Stimulated activated CD4-positive, alpha-beta T cell treated with anti-CD3 and anti-CD28 coated beads, Interleukin-1b, Interleukin-23, amount 100 ng/mL, for 4 hours (primary cell): ENCODE measurements at places on chromosomes 2 and 18.

DNA sequence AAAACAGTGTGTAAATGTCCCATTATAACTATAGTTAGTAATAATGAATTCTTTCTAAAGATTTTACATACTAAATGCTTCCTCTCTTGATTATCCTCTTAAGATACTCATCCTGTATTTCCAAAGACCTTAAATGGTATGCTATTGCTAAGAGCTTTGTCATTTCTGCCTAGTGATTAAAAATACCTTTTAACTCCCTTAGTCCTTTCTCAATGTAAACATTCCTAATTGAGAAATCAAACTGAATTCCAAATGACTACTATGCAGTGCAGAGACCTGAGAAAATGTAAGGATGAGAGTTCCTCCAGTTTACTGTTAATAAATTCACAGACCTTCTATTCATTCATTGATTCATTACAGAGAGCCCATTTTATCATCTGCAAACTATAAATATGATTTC lies 86.9 kb downstream of the SOS1 start:
- DNase-seq, result no peak

- DNase-seq, result no peak
Measured at GRCh38 chr18:45365835-45366234, 249.4 kb upstream of the SLC14A2 start.

- DNase-seq, result no peak
Measured at GRCh38 chr18:40292985-40293710, 1661.9 kb upstream of the PIK3C3 start.

- DNase-seq, result no peak
Measured at GRCh38 chr2:197078535-197078934, 152.0 kb upstream of the PGAP1 start.

GRCh38 chr2:143217512-143218115 lies 88.4 kb downstream of the ARHGAP15 start:
- DNase-seq, result no peak

DNA sequence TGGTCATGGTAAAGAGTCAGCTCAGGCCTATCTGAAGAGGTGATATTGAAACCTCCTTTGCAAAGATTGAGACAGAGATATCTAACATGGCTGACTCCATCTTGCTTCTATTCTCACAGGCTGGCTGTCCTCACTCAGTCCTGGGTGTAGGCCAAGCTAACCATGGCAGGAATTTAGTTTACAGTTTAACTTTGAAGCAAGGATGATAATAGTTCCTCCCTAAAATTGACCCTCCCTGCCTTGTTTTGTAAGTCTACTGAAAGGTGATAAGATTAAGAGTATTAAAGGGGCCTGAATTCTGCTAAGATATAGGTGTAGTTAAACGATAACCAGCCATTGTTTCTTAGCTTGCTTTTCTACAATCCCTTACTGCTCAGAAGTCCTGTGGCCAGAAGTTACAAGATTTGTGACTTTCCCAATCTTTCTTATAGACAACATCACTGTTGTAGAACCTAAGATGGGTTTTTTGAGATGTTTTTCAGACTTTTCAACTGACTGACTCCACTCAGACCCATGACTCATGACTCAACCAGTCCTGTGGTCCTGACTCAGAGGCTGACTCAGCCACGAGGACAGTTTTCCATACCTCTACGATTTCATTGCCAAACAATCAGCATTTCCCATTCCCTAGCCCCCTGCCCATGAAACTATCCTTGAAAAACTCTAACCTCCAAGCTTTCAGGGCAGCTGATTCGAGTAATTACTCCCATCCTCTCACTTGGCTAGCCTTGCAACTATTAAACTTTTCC lies 195.7 kb upstream of the SESTD1 start:
- DNase-seq, result no peak

GRCh38 chr2:71826826-71827523 lies 320.7 kb downstream of the CYP26B1 start:
- DNase-seq, result no peak

GRCh38 chr2:215920244-215921100 lies 92.9 kb downstream of the MREG start:
- peak; percentile 40 for DNase-seq

- DNase-seq, result no peak
Measured at GRCh38 chr2:232276084-232276732, 102.3 kb upstream of the ALPP start.

DNA sequence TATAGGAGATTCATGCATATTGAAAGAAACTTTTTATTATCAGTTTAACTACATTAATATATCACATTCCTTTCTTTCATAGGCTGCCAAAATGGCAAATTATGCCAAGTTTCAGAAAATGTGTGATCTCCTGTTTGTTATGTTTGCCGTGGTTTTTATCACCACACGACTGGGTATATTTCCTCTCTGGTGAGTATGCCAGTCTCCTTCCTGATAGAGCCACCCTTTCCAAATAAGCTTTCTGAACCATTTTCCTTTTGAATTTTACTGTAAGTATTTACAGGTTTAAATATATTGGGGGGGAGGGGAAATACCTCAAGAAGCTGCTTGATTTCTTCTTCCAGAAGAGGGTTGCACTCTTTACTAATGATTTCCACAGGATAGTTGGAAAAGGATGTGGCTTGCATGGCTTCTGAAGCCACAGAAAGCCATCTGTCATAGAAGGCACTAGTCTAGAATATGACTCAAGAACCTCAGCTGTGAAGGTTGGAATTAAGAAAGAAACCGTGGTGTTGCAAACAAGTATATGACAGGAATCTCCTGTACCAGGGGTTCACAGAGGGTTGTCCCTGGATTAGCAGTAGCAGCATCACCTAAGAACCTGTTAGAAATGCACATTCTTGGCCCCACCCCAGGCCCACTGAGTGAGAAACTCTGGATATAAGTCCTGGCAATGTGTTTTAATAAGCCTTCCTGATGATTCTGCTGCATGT lies 84.5 kb upstream of the NOSTRIN start:
- DNase-seq, result no peak

DNA sequence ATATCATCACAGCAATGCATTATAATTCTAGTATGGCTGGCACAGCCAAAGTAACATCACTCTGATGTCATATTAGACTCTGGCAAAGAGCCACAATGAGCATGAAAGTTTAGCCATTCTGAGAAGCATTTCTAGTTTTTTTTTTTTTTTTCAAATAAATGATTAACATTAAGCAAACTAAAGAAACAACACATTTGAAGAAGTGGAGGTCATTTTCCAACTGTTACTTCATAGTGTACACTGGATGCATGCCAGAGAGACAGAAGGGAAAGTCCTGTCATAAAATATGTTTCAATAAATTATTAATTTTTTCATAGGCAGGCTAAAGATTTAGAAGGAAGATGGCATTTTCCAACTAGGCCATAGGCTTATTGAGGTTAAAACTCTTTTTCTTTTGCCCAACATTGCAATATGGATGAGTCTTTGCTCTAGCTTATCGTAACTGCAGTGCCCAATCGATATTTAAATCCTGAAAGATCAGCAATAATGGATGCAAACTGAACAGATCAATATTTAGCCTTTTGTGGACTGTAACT lies 1630.4 kb upstream of the ACVR2A start:
- DNase-seq, result no peak

DNA sequence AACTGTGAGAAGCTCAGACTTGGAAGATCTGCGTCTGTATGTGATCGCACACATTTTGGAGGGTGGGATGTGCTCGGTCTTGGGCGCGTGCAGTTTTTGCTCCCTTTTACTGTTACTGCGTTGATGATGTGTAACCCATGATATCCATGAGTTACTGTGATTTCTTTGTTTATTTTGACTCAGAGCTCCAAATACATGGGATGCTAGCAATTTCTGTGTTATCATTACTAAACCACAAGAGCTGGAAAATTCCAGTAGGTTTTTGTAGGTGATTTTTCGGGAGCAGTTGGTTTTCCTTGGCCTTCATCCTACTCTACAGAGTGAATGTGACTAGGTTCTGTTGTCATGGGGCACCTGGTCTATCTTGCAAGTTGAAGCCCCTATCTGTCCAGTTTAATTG lies 124.2 kb downstream of the AGAP1 start:
- DNase-seq, result no peak

DNA sequence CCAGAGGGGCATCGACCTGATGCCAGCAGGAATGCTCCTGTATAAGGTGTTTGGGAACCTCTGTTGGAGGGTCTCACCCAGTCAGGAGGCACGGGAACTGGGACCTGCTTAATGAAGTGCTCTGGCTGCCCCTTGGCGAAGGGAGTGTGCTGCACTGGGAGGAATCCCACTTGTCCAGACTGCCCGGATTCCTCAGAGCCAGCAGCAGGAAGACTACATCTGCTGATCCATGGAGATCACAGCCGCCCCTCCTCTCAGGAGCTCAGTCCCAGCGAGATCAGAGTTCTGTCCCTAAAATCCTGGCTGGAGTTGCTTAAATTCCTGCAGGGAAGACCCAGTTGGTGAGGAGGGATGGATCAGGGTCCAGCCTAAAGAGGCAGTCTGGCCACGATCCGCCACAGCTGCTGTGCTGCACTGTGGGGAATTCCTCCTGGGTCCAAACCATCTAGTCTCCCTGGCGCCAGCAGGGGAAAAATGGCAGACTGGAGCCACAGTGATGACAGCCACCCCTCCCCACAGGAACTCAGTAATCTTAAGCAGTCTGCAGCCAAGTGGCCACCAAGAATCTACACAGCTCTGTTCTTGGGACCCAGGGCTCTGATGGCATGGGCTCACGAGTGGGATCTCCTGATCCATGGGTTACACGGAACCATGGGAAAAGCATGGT lies 76.5 kb upstream of the NRP2 start:
- no peak for DNase-seq

DNA sequence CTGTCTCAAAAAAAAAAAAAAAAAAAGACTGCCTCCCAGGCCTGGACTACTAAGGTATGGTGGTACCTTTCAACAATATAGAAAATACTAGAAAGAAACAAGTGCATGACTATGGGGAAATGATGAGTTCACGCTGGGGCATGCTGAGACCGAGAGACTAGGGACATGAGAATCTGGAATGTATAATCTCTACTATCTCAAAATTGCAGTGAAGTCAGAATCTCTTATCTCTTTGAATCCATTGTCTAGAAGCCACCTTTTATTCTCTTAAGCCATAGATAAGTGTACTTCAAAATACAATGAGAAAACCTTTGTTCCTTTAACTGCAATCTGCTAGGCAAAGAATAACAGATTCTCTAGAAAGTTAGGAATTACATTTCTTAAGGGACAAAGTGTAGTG lies 5.6 kb downstream of the FRZB start:
- DNase-seq, result no peak

GRCh38 chr2:196101325-196101991 lies 32.8 kb upstream of the DNAH7 start:
- no peak for DNase-seq

DNA sequence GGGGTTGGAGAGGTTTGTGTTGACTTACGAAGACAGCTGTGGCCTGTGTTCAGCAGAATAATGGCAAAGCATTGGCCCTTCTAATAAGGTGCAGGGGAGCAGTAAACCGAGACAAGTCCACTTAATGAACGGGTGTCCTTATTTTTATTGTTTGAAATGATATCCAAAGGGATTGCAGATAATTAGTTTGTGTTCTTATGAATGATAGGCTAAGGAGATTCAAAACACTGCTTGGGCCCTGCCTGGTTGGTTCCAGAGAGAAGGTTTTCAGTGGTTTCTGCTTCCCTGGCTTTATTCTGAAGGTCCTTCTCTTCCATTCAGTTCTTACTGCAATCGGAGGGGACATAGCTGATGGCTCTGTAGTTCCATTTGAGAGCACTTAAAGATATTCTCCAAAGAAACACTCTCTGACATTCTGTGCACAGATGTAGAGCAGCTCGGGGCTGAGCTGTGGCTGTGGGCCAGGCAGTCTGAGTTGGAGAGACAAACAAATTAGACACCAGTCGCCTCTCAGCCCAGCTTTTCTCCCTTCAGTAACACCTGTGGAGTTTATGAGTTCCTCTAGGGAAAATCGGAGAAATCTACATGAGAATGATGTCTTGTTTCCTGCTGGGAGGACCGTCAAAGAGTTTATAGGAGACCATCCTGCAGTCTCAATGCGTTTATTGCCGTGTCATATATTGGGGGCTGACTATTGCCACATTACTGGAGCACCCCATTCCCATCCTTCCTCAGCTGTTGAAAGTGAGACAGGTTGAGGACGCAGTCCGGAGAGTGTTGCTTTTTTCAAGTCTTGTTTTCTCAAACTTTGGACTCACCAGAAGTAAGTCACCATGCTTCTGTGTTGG lies 6.5 kb downstream of the GREB1 start:
- DNase-seq, result no peak

GRCh38 chr2:43576981-43577892 lies 18.6 kb downstream of the THADA start:
- no peak for DNase-seq

DNA sequence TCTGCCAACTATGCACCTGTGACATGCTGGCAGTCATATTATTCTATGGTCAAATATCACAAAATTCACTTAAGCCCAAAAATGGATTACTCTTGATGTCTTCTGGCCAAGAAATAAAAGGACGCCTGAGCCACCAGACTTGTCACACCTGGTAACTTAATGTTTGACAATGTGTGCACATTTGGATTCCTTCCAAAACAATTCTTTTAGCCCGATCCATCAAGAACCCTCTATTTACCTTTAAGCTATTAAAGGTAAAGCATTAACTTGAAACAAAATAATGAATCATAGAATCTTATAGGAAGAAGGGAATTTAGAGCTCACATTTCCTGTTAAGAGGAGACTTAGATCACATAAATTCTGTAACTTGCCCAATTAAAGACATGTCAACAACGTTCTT lies 46.5 kb upstream of the NFU1 start:
- DNase-seq, result no peak

GRCh38 chr18:68564961-68565360 lies 149.9 kb downstream of the TMX3 start:
- DNase-seq, result no peak

GRCh38 chr2:43029186-43029585 lies 197.2 kb downstream of the ZFP36L2 start:
- DNase-seq, result no peak

- no peak for DNase-seq
Measured at GRCh38 chr18:21291106-21291505, 49.1 kb downstream of the GREB1L start.

DNA sequence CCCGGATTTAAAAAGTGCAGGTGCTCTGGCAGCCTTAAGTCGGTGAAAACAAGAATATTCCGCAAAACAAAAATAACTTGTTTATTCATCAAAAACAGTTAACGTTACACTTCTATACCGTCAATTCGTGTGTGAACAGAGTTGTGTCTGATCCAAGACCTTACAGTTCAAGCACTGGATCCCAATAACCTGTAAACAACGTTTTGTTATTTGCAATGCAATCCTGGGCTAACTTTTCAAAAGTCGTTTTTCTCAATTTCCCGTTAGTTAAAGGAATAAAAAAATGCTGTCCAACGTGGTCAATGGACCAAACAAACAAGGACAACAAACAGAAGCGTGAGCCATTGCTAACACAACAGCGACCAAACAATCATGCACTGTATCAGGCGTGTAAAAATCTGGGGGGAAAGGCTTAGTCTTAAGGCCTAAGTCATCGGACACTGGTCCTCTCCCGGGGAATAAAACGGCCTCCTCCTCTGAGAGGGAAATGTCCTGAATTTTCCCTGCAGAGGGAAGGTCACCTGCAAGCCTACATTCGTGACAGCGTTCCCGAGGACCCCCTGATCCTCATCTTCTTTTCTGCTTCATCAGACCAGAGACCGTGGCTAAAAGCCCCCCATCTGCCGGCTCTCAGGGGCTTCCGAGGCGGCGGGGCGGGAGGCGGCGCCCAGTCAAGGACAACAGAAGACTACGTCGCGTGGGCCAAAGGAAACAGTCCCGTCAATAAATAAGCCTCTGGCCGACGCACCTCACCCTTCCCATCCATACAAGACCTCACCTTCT lies 490 bp downstream of the NDUFS1 start:
- DNase-seq, result no peak
